Right kidney (tissue), 9 donors: ENCODE measurements at places on chromosomes 1 and 21.

GRCh38 chr1:67324068-67324467 lies 16.4 kb downstream of the IL12RB2 start:
- DNase-seq = no peak

- DNase-seq = no peak
Observed at GRCh38 chr1:233873666-233874065, 30.8 kb upstream of the SLC35F3 start.

DNA sequence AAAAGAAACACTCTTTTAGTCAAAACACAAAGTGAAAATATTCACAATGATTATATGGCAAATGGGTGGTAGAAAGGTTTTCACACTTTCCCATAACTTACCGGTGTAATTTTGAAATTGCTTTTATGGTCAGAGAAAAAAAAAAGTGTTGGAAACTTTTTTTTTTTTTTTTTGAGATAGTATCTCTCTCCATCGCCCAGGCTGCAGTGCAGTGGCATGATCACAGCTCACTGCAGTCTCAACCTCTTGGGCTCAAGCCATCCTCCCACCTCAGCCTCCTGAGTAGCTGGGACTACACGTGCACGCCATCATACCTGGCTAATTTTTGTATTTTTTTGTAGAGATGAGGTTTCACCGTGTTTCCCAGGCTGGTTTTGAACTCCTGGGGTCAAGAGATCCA lies 3.3 kb downstream of the IFNGR2 start:
- DNase-seq = no peak

GRCh38 chr1:52343979-52344378 lies 22.0 kb downstream of the CC2D1B start:
- no peak for DNase-seq

DNA sequence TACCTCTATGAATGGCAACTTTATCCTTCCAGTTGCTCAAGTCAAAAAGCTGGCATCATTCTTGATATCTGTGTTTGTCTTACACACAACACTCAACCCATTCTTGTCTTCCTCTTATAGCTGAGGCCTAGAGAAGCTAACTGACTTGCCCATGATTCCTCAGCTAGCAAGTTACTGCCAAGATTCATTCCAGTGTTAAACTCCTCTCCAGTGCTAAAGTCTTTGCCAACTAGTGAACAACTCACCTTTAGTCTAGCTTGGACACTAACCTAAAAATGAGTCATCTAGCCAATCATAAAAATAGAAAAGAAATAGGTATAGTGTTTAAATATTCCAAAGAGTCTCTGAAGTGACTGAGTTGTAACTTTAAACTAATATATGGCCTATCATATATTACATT lies 45.6 kb upstream of the RGS2 start:
- no peak for DNase-seq

DNA sequence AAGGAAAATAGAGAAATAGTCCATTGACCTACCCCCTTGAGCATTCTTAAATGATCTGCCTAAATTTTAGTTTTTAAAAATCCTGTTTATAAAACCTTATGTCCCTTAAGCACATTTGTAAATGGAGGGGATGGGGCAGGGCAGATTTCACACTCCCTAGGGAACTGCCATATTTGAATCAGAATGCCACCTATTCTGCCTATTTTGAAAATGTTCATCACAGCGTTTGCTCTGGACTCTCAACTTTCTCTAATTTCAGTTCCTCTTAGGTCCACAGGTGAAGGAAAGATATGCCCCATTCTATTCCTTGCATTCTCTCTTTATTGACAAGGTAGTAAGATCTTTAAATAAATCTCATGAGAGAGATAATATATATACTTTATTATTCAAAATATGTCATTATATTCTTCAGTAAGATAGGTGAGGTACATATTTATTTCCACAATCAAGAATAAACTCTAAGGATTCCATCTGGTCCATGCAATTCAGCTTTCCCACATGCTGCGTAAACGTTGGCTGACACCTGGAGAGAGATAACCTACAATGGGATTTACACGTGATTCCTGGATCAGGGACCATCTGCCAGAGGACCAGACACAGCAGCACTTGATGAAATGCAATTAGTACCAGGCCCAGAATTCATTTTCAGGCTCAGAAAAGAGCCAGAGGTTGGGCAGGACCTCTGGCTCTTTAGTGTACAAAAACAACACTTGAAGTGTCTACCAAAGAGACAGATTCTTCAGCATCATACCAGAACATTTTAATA lies 1.2 kb upstream of the LPGAT1 start:
- no peak for DNase-seq

DNA sequence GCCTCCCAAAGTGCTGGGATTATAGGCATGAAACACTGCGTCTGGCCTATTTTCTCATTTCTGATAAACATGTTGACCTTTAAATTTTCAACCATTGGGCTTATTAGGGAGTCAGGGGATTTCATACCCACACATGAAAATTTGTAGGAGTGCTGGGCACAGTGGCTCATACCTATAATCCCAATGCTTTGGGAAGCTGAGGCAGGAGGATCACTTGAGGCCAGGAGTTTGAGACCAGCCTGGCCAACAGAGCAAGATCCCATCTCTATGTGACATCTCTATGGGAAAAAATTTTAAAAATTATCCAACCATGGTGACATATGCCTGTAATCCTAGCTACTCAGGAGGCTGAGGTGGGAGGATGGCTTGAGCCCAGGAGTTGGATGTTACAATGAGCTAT lies 10.5 kb upstream of the H3-3A start:
- DNase-seq = no peak

DNA sequence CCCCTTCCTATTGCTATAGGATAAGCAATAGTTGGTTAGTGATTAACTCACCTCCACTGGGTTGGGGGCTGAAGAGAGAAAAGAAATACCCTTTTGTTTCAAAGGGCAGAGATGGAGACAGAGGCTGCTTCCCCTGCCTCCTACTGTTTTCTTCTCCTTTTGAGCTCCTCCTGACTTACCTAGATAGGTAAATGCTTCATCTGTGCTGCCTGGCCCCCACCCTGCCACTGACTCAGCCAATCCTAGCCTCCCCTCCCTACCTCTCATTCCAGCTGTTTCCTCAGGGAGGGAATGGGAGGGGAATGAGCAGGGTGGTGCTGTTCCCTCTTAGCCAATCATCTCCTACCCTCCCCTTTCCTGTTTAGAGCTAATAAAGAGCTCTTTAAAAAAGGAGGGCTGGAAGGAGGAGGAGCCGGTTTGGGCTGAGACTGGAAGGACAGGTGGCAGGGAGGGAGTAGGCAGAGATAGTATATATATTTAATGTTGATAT lies at the start of gene C1orf116:
TSS of gene C1orf116 (minus strand) at position 229 of the 490 bp plus-strand sequence. CDS start 5,158 bp downstream, outside the sequence.
- DNase-seq = peak; percentile 54

GRCh38 chr1:232952514-232953499 lies 2.4 kb downstream of the NTPCR start:
- DNase-seq = no peak

DNA sequence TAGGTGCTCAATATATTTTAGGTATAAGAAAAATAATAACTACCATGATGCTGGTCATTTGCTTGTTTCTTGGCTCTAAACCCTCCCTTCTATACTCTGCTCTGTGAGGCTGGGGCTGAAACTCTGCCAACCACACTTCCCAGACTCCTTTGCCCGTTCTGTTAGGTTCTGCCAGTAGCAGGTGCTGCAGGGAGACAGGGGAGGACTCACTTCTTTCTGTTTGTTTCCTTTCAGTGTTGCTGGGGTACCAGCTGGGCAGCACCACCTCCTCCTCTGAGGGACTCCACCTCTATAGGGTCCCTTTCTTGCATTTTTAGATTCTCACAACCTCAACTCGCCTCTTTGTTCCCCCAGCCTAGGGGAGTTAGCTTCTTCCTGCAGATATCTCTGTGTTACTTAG lies 17.0 kb upstream of the SH2D2A start:
- DNase-seq = no peak

GRCh38 chr21:42081931-42082381 lies 10.8 kb downstream of the UMODL1 start:
- DNase-seq = no peak

DNA sequence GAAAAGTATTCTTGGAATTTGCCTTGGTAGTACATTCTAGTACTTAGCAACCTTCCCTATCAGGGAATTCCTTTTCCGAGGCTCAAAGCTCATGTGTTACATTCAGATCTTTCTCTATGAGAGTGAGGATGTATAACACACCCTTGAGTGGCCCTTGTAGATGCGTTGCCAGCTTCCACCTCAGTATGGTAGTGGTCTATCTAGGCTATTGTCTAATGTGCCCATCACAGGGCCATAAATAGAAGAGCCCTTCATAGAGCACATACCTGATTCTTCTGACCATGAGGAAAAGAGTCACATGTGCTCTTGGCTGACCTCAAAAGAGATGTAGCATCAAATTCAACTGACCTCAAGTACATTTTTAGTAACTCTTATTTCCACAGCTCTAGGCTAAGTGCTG lies 14.0 kb upstream of the ZC3H11B start:
- no peak for DNase-seq

GRCh38 chr1:100622037-100622436 lies 84.1 kb downstream of the GPR88 start:
- no peak for DNase-seq

GRCh38 chr1:44029260-44029910 lies 1.9 kb downstream of the SLC6A9 start:
- peak; percentile 35 for DNase-seq

DNA sequence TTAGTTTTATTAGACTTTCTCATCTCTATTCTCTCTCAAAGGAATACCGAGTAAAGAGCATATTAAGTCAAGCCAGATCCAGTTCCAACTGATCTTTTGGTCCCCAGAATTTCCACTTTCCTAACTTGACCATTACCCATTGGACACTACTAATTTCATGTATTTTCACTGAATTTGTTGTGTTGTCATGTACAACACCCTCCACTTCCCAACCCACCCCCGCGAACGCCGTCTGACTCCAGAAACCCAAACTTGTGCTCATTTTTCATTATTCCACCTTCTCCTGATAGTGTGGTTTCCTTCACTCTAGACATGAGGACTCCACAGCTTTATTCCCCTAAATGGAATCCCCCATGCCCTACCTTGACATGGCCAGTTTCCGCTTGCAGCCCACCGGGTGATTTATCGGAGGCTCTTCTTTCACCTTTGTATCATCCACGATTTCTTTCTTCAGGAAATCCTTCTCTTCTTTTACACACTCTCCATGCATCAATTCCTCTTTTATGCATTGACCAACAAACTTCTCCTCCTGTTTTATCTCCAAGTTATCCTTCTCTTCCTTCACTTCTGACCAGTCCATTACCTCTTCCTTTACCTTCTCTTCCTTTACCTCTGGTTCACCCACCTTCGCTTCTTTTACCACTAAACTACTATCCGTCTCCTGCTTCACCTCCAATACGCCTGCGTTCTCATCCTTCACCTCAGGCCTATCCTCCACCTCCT lies 805 bp downstream of the ZNHIT6 start:
- peak; percentile 18 for DNase-seq

GRCh38 chr1:4668743-4669700 lies 14.6 kb downstream of the AJAP1 start:
- DNase-seq = no peak

DNA sequence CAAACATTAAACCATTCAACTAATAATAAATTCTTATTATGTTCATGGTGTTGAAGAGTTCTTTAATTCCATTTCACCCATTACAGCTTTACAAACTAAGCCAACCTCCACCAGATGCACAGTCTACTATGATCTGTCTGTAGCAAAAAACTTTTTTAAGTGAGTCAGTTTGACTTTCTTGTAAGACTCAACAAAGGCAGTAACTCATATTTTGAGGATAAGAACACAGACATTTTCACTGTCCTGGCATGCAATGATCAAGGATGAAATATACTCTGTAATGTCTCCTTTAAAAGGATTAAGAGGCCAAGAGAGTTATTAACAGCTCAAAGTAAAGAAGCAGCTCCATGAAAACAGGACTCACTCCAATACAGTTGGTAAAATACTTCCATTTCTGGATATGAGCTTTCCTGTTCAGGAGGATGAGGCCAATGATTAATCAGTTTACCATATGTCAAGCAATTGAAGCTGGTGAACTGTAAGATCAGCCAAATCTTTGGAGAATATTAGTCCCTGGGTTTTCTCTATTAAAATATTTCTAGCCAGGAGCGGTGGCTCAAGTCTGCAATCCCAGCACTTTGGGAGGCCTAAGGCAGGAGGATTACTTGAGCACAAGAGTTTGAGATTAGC lies 20.6 kb downstream of the XKR8 start:
- DNase-seq = no peak

DNA sequence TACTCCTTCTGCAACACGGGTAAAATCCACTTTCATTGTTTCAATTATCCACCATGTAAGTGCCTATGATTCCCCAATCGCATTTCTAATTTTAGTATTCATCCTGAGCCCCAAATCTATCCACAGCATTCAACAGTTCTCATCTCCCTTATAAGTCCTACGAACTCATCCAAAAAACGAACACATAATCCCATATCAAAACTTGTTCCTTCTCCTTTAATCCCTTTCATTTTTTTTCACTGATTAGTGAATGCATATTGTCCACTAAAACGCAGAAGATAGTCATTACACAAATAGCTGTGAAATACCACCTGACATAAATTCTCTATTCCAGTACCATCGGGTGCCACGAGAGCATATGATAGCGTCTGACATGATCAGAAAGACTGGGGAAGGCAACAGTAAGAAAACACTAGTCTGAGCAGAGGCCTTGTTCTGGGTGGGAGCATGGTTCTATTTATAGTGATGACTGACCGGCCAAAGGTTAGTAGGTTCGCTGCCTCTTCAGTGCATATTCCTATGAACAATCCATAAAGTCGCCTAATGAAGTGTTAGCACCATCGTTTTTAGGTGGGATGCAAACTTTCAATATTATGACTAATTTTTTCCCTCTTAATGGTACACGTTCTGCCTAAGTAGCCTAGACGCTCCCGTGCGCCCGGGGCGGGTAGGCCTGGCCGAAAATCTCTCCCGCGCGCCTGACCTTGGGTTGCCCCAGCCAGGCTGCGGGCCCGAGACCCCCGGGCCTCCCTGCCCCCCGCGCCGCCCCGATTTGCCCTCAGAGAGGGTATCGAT lies 648 bp downstream of the ATP5PF start:
- no peak for DNase-seq

GRCh38 chr21:32889596-32889995 lies 118.0 kb upstream of the PAXBP1 start:
- no peak for DNase-seq

DNA sequence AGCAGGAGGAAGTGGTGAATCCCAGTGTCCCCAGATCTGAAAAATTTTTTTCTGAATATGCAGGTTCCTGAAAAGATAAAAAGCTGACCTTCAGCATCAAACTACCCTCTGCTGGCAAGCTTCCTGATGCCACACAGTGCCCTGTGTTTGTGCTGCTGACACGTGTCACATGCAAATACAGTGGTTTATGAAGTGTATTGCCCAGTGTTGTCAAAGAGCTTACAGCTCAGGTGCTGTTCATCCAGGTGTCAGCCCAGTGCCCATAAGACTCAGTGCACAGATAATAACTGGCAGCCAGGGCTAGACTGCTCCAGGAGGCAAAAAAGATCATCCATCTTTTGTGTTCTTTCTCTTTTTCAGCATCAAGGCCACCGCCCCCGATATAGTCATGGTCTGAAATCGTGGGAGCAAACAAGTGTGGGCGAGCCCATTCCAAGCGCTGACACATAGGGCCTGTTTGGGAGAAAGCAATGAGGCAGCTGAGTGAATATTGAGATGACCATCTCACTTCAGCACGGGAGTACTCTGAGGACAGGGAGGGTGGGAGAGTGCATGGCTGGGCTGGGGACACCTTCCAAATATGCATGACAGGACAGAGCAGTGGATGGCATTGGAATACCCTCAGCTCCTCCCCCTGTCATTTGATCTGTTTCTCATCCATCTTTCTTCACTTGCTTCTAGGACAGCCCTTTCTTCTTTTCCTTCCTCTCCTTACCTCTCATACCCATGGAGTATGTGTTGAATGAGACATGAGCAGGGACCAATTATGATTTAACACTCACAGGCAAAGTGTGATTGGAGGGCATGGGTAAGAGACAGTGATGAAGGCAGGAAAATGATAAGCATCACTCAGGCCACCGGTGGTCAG lies 6.4 kb upstream of the KCNK1 start:
- DNase-seq = no peak

GRCh38 chr1:230459465-230459864 lies 33.3 kb upstream of the PGBD5 start:
- DNase-seq = no peak
